ENCODE measurements at places on chromosomes 7 and 10.

- DNase-seq: no peak
Observed at GRCh38 chr10:75050149-75050919, 61.1 kb upstream of the SAMD8 start.

DNA sequence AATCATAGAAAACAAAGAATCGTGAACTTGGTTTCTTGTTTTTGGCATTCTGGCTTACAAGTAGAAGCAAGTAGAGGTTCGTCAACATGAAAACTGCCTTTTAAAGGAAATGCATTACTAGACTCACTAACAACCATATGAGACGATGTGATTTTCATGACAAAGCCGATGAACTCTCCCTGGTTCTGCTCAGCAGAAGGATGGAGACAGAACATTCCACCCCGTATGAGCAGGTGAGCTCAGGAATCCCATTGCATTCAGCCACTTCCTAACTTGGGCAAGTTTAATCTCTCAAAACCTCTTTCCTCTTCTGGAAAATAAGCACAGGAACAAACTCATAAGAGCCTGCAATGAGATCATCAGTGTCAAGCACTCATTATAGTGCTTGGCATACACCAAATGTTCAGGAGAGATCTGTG, 57.4 kb upstream of the SVIL start:
- no peak for DNase-seq

DNA sequence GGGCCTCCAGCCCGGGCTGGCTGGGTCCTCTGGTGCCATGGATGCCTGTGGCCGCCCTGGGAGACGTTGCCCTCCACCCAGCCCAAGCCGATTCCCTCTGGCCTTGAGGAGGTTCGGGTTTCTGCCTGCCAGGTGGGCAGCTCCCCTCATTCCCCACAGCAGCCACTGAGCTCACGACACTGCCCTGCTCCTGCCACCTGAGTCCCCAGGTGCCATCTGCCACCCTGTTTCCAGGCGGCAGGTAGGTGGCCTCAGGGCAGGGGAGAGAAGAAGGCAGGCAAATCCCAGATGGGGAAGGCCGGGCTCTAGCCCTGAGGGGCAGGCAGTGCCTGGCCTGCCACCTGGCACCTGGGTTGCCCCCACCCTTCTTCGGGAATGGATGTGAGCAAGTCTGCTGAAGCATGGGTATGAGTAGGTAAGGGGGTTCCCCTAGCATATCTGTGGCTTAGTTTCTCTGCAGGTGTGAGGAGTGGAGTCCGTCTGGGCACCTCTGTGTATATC, 92.2 kb upstream of the PPIF start:
- DNase-seq: no peak

DNA sequence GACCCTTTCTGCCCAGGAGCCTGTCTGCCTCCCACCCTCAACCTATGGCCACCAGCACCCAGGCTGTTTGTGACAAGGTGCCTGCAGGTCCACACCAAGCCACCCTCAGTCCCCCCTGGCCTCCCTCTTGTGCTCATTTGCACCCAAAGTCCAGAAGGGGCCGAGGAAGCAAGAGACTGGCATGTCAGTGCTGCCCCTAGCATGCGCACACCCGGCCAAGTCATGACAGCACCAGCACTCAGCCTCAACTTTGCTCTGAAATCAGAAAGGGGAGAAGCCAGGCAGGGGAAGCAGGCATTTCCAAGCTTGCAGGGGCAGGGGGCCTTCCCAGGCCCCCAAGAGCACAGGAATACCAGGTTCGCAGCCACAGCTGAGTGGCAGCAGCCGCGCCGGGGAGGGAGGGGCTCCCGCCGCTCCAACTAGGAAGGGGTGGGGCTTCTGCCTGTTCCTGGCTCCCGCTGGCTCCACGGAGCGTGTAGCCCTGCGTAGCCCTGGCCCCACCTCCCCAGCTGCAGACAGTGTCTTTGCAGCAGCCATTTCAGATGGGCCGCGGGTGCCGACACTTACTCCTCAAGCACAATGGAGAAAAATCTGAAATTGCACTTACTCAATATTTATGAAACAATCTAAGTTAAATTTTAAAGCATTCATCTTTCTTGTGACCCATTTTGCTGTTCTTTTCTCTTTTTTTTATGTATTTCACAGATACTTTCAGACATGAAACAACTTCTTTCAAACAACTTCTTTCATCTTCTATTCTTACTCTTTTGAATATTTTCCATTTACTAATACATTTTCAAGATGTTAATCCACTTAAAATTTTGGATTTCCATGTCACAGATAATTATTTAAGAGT, 54.9 kb upstream of the ABCB5 start:
- DNase-seq: no peak

DNA sequence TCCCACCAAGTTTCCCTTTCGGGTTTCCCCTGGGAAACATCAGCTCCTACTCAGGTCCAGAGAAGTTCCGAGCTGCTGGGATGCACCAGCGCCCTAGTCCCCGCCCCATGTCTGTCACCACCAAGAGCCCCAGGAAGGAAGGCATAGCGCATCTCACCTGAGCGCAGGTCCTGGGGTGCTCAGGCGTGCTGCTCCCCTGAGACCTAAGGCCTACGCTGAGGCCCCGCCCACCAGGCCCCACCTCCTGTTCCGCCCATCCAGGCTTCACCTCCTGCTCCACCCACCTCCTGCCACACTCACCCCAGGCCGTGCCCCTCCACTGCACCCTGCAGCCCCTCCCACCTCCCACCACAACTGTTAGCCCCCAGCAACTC, 1.2 kb upstream of the TFR2 start:
- DNase-seq: peak; percentile 45

DNA sequence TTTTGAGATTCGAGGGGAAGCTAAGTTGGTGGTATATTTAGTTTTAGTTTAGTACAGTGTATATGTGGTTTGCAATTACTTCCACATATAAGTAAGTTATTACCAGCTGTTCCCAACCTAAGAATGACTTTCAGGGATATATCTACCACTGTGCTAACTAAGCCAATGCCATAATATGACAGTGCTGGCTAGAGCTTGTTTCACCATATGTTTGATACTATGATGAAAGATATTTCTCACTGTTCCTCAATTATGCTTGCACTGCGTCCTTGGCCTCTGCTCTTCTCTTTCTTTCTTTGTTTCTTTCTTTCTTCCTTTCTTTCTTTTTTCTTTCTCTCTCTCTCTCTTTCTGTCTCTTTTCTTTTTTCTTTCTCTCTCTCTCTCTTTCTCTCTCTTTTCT, 113.8 kb upstream of the SKAP2 start:
- no peak for DNase-seq

DNA sequence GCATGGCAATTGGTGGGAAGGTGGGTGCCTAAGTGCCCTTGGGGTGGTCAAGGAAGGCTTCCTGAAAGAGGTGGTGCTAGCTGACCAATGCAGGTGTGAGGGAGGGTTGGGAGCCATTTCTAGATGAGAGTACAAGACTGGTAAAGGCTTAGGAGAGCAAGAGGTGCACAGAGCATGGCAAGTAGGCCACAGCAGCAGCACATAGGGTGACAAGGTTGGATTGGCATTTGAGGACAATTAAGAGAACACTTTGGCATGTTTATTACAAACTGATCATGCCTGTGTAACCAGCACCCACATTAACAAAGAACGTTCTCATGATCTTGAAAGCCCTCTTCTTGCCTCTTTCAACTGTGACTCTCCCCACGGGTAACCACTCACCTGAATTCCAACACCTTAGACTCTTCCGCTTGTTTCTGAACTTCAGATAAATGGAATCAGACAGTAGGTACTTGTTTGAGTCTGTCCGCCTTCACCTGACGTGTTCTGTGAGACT, 107.6 kb downstream of the MYL10 start:
- no peak for DNase-seq

DNA sequence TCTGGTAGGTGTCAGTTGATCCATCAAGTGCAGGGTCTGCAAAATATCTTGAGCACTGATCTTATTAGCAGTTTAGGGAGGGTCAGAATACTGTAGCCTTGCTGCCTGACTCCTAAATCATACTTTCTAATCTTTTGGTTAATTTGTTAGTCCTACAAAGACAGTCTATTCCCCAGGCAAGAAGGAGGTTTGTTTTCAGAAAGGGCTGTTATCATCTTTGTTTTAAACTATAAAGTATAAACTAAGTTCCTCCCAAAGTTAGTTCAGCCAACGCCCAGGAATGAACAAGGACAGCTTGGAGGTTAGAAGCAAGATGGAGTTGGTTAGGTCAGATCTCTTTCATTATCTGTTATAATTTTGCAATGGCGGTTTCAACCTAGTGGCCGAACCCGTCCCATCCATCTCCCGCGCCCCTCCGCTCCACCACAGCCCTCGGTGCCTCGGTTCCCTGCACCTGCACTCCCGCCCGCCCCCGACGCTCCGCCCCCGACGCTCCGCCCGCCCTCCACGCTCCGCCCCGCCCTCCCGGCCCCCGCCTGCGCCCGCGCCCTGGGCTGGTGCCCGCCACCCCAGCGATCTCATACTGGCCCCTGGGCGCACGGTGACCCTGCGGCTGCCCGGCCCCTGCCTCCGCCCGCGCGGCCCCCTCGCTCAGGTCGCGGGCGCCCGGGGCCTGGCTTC, at the start of gene ADCK2:
Gene ADCK2, plus strand, starts transcription at position 564 of the 681 bp plus-strand sequence. CDS start 386 bp downstream, outside the sequence.
- peak; percentile 68 for DNase-seq

- no peak for DNase-seq
Observed at GRCh38 chr10:13759168-13759567, 172.4 kb downstream of the PRPF18 start.

GRCh38 chr10:121695731-121696464, 97.7 kb upstream of the FGFR2 start:
- no peak for DNase-seq

DNA sequence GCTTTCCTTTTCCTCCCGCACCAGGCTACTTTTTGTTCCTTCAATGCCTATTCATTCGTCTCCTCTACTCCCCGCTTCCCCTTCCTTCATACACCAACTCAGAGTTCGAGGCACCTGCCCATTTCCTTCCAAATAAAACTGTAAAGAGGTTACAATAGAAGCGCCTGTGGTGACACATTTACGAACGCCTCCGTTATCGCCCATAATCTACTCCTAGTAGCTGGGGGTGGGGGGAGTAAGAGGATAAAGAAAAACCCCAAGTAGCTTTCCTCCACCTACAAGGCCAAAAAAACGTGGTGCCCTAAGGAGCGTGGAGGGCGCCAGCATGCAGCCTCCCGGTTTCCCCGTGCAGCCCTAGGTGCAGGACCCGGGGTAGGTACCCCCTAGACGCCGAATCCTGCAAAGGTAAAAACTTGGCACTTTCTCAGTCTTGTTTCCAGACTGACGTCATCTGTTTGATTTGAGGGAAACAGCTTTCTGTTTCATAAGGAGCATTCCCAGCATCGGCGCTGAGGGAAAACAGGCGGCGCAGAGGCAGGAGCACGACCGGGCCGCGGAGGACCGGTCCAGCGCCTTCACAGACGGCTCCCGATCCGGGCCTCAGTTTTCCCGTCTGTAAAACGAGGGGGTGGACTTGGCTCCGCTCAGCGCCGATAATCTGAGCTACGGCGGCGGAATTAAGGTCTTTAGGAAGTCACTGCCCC, 922 bp downstream of the PPA1 start:
- peak; percentile 4 for DNase-seq

DNA sequence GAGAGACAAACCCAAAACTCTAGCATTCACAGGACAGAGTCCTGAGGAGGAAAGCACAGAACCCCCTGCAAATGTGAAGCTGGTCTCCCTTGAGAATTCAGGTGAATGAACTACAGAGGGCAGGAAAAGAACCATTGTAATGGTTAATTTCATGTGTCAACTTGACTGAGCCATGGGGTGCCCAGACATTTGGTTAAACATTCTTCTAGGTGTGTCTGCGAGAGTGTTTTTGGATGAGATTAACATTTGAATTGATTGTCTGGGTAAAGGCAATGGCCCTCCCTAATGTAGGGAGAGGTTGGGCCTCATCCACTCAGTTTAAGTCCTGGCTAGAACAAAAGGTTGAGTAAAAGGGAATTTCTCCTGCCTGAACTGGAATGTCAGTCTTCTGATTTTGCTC, 15.7 kb upstream of the CDK1 start:
- no peak for DNase-seq

DNA sequence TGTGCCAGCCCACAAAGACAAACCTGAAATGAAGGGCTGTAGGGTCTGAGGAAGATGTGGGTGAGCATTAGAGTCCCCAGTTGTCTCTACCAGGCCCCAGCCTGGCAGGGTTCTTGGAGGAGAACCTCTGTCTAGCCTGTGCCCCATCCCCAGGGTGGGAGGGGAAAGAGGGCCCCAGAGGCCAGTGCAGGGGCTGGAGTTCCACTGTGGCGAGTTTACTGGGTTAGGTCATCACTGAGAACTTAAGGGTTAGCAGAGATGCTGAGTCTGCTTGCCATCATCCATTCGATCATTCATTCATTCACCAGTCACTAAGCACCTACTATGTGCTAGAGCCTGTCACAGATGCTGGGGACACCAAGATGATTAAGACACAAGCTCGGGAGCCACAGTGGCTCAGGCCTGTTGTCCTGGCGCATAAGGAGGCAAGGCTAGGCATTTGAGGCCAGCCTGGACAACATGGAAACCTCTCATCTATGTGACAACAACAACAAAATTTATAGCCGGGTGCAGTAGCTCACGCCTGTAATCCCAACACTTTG, 2.6 kb downstream of the ANKRD2 start:
- no peak for DNase-seq

DNA sequence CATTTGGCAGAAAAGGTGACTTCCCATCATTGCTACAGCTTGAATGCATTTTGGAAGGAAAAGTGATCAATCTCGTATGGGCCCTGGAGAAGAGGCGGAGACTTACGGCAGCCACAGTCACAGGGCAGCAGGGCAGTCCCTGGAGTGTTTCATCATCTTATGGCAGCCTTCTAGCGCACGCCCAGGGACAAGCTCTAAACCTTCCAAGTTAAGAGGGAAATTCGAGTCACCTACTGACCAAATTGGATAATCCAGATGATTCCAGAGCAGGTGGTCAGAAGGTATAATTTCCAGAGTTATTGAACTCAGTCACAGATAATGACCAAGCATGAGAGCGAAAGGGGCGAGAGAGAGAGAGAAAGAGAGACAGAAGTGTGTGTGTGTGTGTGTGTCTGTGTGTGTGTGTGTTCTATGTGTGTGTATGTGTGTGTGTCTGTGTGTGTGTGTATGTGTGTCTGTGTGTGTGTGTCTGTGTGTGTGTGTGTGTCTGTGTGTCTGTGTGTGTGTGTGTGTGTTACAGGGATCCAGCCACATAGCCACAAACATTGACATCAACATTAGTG, 123.7 kb upstream of the ADAM12 start:
- no peak for DNase-seq

DNA sequence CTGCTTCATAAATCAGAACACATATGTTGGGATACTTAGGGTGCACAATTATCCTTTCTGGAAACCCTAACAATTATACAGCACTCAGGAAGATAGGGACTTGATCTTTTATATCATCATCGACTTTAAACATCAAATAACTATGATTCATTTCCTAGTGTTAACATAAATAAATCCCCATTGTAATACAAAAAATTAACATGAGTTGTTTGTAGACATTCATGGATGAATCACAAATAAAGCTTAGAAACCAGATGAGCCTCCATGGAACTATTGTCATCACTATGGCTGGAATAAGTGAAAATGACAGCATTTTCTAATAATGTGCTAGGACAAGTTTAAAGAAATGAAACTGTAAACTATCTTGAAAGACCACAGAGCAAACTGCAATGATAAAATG, 821.7 kb downstream of the GATA3 start:
- no peak for DNase-seq

- peak; percentile 15 for DNase-seq
Observed at GRCh38 chr7:1368682-1369571, 90.3 kb downstream of the MICALL2 start.

All from CD4-positive, alpha-beta T cell (primary cell).